Fibroblast of skin of back (primary cell): ENCODE measurements at places on chromosomes 12 and 14.
A peak's percentile ranks its signal among the peaks of the same experiment; 100 is the strongest.

- no peak for DNase-seq
These were observed 56.7 kb downstream of the MYRFL start for GRCh38 chr12:69881771-69882170.

DNA sequence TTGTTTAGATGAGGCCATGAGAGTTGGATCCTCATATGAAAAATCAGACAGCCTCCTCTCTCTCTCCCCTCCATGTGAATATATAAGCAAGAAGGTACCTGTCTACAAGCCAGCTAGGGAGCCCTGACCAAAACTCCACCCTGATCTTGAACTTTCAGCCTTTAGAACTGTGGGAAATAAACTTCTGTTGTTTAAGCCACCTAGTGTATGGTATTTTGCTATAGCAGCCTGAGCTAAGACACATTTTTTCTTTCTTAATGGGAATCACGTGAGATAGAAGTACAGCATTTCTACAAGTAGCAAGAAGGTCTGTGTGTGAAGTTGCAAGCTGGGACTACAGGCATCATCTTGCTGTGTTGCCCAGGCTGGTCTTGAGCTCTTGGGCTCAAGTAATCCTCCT, 16.3 kb upstream of the ABHD12B start:
- peak; percentile 35 for DNase-seq

- no peak for DNase-seq
These were observed 24.1 kb downstream of the PLEKHG7 start for GRCh38 chr12:92726850-92727249.

- peak; percentile 75 for DNase-seq
These were observed 103.3 kb downstream of the RBM19 start for GRCh38 chr12:113862590-113863454.

GRCh38 chr14:74684434-74684833, 28.4 kb downstream of the AREL1 start:
- DNase-seq: no peak

- DNase-seq: no peak
These were observed 953 bp upstream of the NXPH4 start for GRCh38 chr12:57215668-57216013.

GRCh38 chr14:45070215-45070614, 13.7 kb upstream of the PRPF39 start:
- DNase-seq: no peak

DNA sequence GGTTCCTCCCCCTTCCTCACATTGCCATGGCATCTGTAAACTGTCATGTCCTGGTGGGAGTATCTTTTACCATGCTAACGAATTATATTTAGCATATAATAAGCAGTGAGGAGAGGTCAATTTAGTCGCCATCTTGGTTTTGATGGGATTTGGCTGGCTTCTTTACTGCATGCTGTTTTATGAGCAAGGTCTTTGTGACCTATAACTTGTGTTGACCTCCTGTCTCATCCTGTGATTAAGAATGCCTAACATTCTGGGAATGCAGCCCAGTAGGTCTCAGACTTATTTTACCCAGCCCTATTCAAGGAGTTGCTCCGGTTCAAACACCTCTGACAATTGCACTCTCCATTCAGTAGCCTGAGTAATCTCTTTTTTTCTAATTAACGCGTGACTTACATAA, 2.1 kb upstream of the EIF4B start:
- DNase-seq: no peak

DNA sequence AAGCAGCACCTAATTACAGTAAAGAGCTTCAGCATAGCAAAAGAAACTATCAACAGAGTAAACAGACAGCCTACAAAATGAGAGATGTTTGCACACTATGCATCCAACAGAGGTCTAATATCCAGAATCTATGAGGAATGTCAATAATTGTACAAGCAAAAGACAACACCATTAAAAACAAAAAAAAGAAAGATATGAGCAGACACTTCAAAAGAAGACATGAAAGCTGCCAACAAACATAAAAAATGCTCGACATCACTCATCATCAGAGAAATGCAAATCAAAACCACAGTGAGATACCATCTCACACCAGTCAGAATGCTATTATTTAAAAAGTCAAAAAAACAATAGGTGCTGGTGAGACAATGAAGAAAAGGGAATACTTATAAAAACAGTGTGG, 273.1 kb downstream of the TMTC2 start:
- no peak for DNase-seq

GRCh38 chr12:109182041-109182839, 65.9 kb downstream of the ACACB start:
- peak; percentile 9 for DNase-seq

DNA sequence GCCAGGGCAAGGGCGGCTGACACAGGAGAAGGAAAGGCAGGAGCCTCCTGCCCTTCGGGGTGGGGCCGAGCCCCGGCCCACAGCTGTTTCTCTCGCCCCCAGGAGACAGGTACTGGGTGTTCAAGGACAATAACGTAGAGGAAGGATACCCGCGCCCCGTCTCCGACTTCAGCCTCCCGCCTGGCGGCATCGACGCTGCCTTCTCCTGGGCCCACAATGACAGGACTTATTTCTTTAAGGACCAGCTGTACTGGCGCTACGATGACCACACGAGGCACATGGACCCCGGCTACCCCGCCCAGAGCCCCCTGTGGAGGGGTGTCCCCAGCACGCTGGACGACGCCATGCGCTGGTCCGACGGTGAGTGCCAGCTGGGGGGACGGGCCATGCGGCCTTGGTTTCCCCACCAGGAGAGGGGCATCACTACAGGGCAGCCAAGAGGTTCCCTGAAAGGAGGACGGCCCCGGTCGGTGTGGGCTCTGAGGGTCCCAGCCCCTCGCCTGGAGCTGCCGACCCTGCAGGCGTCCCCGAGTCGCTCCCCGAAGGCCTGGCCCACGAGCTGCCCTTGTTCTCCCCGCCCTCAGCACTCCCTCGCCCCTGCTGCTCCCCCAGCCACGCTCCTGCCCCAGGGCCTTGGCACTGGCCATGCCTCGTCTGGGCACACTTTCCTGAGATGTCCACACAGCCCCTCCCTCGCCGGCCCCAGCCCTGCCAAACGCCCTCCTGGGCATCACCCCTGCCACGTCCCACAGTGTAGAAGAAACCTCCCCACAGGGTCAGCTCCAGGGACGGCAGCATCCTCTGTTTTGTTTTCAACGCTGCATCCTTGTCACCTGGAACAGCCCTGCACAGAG, 21.7 kb downstream of the MMP17 start:
- no peak for DNase-seq

- peak; percentile 17 for DNase-seq
These were observed 62.6 kb downstream of the PDZRN4 start for GRCh38 chr12:41250748-41251147.

- peak; percentile 59 for DNase-seq
These were observed 11.2 kb upstream of the PNMA1 start for GRCh38 chr14:73725116-73726024.

DNA sequence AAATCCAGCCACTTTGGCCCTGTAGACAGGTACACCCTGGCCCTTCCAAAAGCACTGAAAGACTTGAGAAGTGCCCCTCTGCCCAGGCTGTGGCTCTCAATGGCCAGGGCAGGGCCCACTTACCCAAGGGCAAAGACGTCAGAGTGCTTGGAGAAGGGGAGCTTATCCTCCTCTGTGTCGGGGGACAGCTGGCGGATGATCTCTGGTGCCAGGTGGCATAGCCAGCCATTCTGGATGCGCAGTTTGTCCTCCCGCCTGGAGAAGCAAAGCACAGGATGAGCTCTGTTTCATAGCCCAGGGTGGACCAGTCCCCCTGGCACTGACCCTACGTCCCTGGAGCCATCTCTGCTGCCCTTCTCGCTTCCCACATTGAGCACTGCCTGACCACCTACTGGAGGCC, 114.9 kb upstream of the NOS1 start:
- no peak for DNase-seq

DNA sequence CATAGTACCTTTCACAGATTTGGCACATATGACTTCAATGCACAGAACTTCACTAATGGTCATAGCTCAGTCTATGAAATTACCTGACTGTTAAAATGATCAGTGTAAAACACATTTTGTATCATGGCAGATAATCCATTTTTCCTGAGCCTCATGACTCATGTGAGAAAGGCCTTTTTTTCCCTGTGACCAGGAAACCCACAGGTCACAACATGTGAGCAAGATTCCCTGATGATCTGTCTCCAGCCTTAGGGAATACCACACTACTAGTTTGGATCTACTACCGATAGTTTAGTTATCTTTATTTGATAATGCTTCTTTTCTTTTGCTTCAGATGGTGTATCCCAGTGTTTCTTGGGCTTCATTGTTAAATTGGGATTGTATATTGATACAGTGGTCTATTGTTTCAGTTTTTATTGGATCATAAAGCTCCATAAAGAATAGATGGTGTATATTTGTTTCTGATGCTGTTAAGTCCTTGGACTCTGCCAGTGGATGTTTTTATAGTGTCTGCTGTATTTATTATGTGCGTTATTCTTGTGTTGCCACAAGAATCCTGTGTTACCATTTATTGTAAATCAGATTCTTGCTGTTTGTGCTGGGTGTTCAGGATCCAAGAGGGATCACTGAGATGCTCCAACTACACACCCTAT, 248.7 kb upstream of the PELI2 start:
- DNase-seq: peak; percentile 37

- DNase-seq: no peak
These were observed 22.3 kb downstream of the AKAP3 start for GRCh38 chr12:4626543-4626942.

GRCh38 chr12:118979763-118980406, 1.5 kb upstream of the SRRM4 start:
- peak; percentile 30 for DNase-seq

GRCh38 chr12:123142921-123143735, 7.8 kb downstream of the PITPNM2 start:
- DNase-seq: no peak

DNA sequence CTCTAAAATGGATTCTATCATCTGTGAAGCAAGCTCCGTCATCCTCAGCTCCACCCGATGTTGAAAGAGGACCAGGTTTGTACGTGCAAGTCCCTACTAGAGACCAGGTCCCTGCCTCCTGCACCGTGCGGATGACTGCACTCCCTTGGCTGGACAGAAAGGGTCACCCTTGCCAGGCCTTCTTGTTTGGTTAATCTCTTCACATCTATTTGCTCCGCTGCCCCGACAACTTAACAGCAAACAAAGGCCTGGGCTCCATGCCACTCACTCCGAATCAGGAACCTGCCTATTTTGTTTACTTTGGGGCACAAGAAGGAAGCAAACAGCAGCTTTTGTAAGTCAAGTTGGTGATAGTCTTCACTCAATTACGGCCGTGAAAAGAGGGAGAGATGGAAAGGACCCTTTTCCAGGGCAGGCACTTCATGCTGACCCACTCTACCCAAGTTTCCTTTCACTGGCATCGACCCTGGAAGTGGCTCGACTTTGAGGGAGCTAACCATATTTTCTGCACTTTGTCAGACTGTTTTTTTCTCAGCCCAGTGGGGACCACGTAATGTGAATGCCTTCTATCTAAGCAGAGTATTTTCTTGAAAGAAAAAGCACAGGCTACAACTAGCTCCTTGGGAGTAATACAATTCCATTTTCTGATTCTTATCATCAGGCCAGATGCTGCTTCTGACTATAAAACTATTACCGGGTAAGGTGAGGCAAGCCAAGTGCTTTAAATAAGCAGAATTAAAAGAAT, 202.6 kb downstream of the FOXN3 start:
- no peak for DNase-seq

DNA sequence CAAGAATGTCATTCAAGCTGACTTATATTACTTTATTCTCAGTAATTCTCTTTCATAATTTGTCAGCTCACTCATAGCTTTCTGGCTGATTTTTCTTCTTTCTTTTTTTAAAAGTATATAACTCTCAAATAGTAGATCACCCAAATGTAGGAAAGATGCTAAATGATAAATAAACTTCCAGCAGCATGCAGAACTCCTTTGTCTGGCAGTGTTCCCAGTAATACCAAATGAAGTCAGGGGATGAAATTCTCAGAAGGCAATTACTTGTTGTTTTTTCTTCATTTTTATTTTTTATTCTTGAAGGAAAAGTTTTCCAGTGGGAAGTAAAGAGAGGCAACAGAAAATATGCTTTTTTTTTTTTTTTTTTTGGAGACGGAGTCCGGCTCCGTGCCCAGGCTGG, 133.3 kb upstream of the SLCO1C1 start:
- DNase-seq: peak; percentile 53

- no peak for DNase-seq
These were observed 325 bp downstream of the C12orf60 start for GRCh38 chr12:14803830-14804160.

- no peak for DNase-seq
These were observed 80.5 kb upstream of the GARIN6 start for GRCh38 chr12:99567072-99567471.

DNA sequence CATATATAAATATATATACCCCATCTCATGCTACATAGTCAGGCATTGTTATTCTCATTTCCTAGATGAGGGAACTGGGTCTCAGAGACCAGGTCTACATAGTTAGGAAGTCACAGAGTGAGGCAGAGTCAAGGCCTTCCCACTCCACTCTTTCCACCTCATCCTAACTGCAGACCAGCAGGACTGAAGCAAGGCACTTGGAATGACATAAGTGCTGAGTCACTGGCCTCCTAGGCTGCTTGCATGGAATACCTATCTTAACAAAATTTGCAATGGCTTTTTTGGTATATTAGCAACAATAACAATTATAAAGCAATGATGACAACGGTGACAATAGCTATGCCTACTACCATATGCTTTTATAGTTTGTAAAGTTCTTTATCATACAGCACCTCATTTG, 5.4 kb upstream of the ANO4 start:
- peak; percentile 18 for DNase-seq

GRCh38 chr12:24360057-24360456, 410.6 kb upstream of the SOX5 start:
- no peak for DNase-seq

- DNase-seq: peak; percentile 39
These were observed 2.2 kb downstream of the PDZRN4 start for GRCh38 chr12:41190338-41190737.

DNA sequence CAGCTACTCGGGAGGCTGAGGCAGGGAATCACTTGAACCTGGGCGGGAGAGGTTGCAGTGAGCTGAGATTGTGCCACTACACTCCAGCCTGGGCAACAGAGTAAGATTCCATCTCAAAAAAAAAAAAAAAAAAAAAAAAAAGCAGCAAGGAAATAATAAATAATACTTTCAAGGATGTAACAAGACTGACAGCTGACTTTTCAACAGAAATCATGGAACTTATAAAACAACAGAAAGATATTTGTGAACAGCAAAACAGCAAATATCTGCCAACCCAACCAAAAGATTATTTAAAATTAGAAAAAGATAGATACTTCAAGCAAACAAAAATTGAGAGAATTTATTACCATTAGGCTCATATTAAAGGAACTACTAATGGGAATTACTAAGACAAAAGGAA, 115.1 kb downstream of the TSHR start:
- no peak for DNase-seq

- DNase-seq: no peak
These were observed 127.3 kb upstream of the TMPO start for GRCh38 chr12:98388126-98388525.

DNA sequence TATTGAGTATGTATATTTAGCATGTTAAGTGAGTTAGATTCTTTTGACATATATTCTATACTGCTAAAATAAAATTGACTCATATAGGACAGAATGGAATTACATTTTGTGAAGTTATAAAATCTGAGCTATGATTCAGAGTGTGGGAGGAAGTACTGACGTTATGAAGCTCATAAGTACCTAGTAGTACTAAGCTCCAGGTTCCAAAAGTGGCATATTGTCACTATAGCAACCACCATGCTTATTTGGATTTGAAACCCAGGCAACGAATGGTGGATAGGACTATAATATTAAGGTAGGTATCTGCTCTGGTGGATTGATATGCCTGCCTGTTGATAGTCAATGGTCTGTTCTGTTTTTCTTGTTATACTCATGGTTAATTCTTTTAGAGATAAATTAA, 2.2 kb upstream of the FBXO33 start:
- no peak for DNase-seq

- peak; percentile 96 for DNase-seq
These were observed 114.8 kb upstream of the FLRT2 start for GRCh38 chr14:85415015-85415712.

- no peak for DNase-seq
These were observed 156.6 kb downstream of the UNC79 start for GRCh38 chr14:93587330-93587729.
